ENCODE measurements at places on chromosomes 4 and X. TPM values are rescaled to one million over a fixed set of nuclear protein-coding genes. Genes with fewer than 3 reads are reported as not detected.

GRCh38 chr4:9409793-9410192 lies 34.4 kb upstream of the DEFB131A start:
- H3K27ac ChIP-seq: no peak overlapping the region
- DNase-seq: no peak
- H3K4me3 ChIP-seq: no peak overlapping the region
- no peaks in the 10 kb centered on the region for H3K4me1 ChIP-seq
- H3K27me3 ChIP-seq: no peaks in the 10 kb centered on the region

DNA sequence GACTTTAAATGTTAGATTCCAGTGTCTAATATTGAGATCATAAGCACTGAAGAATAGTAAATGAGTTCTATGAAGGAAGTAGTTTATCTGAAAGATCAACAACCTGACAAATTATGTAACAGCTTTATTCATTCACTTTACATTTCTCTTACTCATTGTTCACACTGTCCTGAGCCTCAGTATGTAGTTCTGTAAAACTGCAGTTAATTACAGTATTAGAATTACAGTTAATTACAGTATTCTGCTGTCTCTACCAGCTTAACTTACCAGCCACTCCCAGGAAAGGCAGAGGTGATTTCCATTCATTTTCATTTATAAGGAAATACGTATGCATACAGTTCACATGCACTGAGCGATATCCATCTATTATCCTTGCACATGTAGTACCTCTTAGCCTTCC lies 32.7 kb downstream of the NFKB1 start:
- no peak for DNase-seq
- no peaks in the 10 kb centered on the region for H3K4me1 ChIP-seq
- H3K27me3 ChIP-seq: no peaks in the 10 kb centered on the region
- H3K27ac ChIP-seq: no peak overlapping the region
- no peak overlapping the region for H3K4me3 ChIP-seq

DNA sequence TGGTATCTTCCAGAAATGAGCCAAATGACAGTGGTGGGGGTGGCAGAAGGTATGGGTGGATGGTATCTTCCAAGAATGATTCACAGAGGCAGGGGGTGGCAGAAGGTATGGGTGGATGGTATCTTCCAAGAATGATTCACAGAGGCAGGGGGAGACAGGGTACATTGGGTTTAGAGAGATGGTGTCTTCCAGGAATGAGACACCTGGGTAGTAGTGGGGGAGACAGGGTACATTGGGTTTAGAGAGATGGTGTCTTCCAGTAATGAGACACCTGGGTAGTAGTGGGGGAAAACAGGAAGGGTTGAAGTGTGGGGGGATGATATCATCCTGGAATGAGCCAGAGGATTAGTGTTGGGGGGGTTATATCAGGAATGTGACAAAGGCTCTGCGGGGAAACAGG lies 62.0 kb downstream of the MAOA start:
- no peak for DNase-seq
- no peak overlapping the region for H3K4me3 ChIP-seq
- no peaks in the 10 kb centered on the region for H3K27me3 ChIP-seq
- H3K4me1 ChIP-seq: no peaks in the 10 kb centered on the region
- peak overlapping the region; percentile 25 for H3K27ac ChIP-seq
- H3K36me3 ChIP-seq: no peaks in the 10 kb centered on the region

The UGT2B17 gene
- total RNA-seq: 403 TPM

GRCh38 chrX:24020306-24020876 lies 6.6 kb downstream of the KLHL15 start:
- no peaks in the 10 kb centered on the region for H3K36me3 ChIP-seq
- H3K4me3 ChIP-seq: no peak overlapping the region
- no peak for DNase-seq
- no peaks in the 10 kb centered on the region for H3K27me3 ChIP-seq
- H3K4me1 ChIP-seq: no peaks in the 10 kb centered on the region
- no peak overlapping the region for H3K27ac ChIP-seq

DNA sequence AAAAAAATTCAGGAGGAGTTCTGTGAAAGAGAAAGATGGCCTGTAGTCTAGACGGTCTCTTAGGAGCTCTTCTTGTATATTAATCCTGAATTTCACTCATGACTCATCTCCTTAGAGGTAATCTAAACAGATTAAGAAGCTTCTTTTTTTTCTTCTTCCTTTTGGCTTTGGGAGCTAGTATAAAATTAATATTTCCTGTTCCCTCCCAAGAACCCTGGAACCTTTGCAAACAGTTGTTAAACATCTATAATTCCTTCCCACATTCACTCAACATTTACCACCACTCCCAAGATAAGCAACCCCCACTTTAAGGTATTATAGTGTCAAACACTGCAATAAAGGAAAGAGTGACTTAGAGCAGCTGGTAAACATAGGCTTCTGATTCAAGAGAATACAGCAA lies 146.4 kb upstream of the EDNRA start:
- H3K27me3 ChIP-seq: no peaks in the 10 kb centered on the region
- H3K4me3 ChIP-seq: no peak overlapping the region
- no peak for DNase-seq
- H3K4me1 ChIP-seq: no peaks in the 10 kb centered on the region
- H3K36me3 ChIP-seq: no peaks in the 10 kb centered on the region
- no peak overlapping the region for H3K27ac ChIP-seq

Data from Peyer's patch (tissue), 4 donors.